ENCODE measurements at places on chromosomes 12 and 14. TPM values are rescaled to one million over a fixed set of nuclear protein-coding genes. Genes with fewer than 3 reads are reported as not detected.

Gene ZNF839
- 8.3 TPM for polyA plus RNA-seq

Gene PIP4K2C
- 24.3 TPM for polyA plus RNA-seq

Gene PCBP2
- 267 TPM for polyA plus RNA-seq

Gene DPPA3
- polyA plus RNA-seq = not detected

Gene HIGD1C
- polyA plus RNA-seq = not detected

Gene CLEC4C
- polyA plus RNA-seq = not detected

DNA sequence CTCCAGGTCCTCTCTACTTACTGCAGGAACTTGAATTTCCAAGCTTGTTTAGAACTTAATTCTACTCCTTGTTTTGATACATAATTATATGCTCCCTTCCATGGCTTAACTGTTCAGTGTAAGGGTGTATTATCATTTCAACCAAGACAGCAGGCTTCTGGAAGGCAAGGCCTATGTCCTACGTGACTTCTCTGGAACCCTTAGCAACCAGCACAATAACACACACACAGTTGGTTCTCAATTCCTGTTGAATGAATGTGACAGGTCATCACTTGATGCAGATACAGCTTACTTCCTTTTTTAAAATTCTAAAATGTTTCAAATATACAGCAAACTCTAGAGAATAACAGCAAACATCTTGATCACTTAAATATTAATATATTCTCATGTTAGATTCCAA, 77.7 kb upstream of the COCH start:
- no peak for DNase-seq

GRCh38 chr12:89160716-89161123, 191.6 kb downstream of the DUSP6 start:
- peak; percentile 63 for DNase-seq

GRCh38 chr14:104891664-104892530, 26.8 kb downstream of the CEP170B start:
- no peak for DNase-seq
